ENCODE measurements at places on chromosomes 7 and 10. TPM values are rescaled to one million over a fixed set of nuclear protein-coding genes. Genes with fewer than 3 reads are reported as not detected.

DNA sequence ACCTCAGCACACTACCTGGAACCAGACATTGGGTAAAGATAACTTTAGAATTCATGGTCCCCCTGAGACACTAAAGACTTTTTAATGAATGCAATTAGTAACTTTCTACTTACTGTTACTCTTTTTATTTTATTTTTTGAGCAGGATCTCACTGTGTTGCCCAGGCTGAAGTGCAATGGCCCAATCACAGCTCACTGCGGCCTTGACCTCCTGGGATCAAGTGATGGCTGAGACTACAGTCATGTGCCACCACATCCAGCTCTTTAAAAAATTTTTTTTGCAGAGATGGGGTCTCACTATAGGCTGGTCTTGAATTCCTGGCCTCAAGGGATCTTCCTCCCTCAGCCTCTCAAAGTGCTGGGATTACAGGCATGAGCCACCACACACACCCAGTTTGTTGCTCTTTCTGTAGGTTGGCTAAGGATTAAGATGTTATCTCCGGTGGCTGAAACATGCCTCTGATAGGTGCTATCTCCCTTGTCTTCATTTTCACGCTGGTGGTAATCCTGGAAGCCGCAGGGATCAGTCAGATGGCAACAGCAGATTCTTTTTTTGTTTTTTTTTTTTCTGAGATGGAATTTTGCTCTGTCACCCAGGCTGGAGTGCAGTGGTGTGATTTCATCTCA, 128.3 kb downstream of the TCF7L2 start:
- DNase-seq = no peak

DNA sequence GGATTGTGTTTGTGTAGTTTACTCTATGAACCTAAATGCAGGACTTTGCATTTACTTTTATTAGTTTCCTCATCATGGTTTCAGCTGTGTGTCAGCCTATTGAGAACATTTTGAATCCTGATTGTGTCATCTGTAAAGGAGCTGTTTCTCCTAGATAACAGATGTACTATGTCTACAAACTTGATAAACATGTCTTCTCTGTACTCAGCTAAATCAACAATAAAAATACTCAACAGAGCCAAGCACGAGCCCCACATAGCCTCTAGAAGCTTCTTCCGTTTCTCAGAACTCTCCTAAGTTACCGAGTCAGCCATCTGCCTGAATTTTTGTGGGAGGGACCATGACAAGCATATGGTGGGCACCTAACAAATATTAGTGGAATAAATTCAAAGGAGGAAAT, 234.7 kb downstream of the SKAP2 start:
- no peak for DNase-seq

GRCh38 chr10:28743576-28743975, 66.3 kb downstream of the BAMBI start:
- DNase-seq = no peak

DNA sequence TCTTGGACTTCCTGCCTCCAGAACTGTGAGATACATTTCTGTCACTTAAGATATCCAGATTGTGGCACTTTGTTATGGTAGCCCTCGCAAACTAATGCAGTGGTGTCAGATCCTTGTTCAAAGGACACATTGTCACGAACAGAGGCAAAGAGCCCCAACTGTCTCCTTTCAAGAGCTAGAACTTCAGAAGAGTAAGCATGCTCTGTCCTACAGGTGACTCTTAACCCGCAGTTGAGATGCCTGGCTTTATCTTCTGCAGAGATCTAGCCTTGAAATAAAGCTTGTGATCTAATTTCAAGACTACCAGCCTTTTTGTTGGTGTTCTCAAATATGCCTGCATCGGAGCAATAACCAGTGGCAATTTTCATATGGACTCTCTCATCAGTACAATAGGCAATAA, 134.4 kb downstream of the ATXN7L1 start:
- DNase-seq = no peak

COBL gene
- 74.3 TPM for total RNA-seq

DNA sequence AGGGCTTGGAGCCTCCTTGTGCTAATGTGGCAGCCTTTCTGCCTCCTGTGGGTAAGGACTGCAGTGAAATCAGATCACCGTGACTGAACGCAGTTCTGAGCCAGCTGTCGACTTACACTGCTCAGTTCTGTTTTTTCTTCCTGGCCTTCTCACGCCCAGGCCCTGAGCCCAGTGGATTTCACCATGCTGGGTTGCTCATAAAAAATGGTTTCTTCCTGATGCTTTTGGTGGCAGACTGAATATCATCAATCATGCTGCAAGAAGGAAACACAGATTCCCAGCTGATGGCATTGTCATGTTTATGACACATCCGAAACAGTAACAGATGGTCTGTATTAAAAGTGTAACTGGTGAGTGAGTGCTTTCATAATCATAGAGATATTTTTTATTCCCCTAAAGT, 389.6 kb downstream of the GALNT17 start:
- DNase-seq = no peak

DNA sequence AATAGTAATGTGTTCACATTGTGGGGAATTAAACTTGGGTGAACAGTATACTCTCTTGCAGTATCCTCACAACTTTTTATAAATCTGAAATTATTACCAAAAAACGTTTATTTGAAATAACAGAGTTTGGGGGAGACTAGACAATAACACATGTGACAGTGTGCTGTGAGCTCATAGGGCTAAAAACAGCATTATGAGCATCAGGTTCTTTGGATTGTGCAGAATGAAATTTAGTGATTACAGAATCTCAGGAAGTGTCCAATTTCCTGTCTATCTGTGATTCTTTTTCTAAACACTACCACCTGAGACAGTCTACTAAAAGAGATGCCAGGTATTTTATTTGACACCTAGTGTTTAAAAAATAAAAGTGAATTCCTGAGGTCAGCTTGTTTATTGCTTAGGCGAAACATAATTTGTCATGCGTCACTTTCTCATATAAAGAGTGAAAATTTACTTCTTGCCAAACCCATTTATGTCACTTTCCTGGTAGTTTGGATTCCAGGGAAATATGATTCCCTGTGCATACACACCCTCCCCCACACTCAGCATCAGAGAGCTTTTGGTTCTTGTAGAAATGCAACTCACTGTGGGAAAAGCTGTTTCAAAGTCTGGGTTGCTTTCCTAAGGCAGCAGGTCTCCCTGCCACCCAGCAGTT, 71.2 kb downstream of the AOAH start:
- DNase-seq = no peak
